T-helper 9 cell (primary cell): ENCODE measurements at places on chromosomes 12 and 14.

DNA sequence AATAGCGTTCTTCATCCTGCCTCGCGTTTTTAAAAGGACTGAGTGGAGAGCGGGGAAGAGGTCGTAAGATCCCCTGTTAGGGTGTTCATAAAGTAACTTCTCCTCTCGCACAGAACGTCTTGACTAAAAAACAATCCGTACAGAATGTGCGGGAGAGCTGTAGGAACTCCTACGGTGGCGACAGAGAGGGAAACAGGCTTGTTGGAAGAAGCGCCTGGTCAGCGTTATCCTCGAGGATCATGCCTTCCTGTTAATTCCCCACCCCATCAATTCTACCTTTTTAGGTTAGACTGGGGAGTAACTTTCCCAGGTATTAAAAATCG lies 399 bp upstream of the WASHC4 start:
- DNase-seq: no peak

DNA sequence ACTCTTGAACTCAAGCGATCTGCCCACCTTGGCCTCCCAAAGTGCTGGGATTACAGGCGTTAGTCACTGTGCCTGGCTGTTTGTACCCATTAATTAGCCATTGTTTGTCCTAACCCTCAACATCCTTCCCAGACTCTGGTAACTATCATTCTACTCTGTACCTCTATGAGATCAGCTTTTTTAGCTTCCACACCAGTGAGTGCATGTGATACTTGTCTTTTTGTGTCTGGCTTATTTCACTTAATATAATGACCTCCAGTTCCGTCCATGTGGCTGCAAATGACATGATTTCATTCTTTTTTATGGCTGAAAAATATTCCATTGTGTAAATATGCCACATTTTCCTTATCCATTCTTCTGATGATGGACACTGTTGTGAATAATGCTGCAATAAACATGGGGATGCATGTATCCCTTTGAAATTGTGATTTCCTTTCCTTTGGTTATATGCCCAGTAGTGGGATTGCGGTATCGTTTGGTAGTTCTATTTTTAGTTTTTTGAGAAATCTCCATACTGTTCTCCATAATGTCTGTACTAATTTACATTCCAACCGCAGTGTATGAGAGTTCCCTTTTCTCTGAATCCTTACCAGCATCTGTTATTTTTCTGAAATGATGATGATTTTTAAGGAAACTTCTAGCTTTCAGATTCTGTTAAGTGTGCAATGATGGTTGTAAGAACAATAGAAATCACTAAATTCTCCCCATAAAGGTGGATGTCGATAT lies 6.7 kb upstream of the PPP4R3A start:
- DNase-seq: no peak

DNA sequence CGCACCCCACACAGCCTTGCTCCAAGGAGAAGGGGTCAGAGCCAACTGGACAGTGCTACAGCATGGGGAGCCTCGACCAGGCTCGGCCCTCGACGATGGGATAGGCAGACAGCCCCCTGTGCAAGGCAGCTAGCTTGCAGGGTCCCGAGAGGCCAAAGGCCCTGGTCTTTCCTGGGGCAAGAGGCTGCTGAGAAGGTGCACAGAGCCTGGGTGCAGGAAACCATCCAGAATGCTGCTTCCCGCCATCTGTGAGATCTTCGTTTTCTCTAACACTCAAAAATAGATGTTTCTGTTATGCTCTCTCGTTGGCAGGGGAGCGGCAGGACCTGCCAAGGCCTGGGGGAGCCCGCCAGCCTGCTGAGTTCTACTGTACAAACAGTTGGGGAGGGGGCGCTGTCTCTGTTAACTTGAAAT lies 168.0 kb upstream of the RTL1 start:
- DNase-seq: no peak

DNA sequence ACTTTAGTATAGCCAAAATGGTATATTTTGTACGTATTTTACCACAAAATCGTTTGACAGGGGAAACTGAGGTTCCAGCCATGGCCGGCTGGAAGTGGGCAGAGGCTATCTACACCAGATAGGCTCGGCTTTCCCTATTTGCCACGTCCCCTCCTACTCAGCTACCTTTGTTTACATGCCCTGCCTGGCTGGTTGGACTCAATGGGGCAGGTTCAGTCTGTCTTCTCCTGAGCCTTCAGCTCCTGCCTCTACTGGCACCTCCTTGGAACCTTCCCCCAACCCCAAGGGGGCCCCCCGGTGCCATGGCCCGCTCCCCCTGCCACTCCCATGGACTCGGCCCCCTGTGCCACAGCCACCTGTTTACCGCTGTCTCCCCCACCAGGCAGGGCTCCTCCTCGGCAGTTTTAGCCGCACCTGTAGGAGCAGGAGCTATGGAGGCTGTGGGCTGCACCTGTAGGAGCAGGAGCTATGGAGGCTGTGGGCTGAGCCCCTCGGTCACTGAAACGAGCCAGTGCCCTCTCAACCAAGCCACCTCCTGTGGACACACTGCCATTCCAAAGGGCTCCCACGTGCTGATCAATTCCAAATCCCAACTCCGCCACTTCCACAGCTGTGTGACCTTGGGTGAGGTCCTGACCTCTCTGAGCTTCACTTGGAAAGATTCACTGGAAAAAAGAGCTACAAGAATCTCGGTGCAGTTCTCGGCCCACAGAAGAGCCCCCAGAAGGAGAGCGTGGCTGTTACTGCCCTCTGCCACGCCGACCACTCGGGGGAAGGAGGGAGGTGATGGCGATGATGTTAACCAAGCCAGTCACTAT lies 62.2 kb downstream of the NCOR2 start:
- DNase-seq: no peak

DNA sequence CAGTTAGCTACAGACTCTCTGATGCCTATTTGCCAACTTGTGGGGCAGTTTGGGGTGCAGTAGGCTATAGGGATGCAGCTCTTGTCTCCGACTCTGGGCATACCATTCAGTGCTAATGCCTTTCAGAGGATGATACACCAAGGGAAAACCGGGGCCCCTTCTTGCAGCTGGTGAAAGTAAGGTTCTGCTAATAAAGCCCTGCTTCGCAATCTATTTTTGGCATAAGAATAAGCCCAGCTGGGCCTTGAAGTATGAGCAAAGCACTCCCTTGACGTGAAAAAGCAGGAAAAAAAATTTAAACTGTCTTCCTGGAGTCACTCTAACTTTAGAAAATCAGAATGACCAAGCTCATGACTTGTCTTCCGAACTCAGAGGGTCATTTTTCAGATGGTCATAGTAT lies 124.1 kb upstream of the RBM19 start:
- no peak for DNase-seq

- no peak for DNase-seq
Observed at GRCh38 chr12:46550266-46550879, 177.8 kb upstream of the SLC38A2 start.

DNA sequence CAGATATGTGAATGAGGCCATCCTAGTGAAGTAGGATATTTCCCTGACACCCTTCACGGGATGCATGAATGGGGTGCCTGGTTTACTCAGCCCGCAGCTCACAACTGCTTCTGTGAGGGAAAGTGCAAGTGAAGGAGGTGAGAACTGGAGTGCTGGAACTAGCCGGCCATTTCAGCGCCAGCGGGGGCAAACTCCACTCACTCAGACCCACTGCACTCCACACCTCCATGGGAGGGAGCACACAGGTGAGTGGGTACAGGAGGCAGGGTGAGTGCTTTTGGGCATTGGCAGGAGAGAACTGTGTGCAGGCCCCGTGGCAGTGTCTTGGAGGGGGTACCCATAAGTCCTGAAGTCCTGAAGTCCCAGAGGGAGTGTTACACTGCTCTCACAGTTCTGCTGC lies 1008.4 kb downstream of the SLC6A15 start:
- DNase-seq: no peak

DNA sequence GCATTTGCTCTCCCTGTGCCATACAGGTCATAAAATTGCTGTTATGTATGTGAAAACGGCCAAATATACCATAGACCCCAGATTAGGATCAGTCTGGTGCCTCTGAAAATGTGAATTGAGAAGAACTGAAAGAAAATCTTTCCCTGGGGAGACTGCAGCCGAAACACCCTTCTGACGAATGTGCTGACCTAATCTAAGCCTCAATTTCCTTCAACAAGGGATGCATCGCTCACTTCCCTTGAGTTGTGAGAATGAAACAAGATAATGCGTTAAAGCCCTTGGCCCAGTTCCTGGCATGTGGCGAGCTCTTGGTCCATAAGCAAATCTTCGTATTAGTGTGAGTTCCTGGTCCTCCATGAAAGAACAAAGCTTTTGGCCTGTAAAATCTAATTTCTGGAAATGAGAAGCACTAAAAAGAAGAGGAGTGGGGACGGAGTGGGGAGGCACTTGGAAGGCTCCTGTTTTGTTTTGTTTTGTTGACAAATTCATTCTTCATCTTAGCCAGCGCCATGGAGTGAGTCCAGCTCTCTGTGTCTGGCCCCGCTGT lies 49.5 kb upstream of the RTRAF start:
- DNase-seq: no peak

GRCh38 chr12:3869865-3870264 lies 3.3 kb downstream of the PARP11 start:
- no peak for DNase-seq

DNA sequence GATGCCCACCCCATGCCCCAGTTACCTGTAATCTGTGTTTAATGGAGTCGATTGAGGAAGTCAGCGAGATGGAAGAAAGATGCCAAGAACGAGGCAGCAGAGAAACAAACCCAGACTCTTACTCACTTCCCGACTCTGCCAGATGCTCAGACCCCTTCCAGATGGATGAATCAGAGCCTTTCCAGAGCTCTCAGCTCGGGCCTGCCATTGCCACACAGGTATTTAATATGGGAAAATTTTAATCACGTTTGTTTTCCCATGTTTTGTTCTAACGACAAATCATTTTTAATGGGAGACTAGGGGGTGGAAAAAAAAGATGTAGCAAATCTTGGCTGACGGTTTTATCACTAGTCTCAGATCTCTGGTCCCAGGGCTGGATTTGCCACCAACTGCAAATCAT lies 72.5 kb upstream of the SRRM4 start:
- DNase-seq: no peak

GRCh38 chr12:122992386-122992785 lies 11.9 kb downstream of the ARL6IP4 start:
- no peak for DNase-seq

- no peak for DNase-seq
Observed at GRCh38 chr14:78690836-78691235, 520.7 kb downstream of the NRXN3 start.

DNA sequence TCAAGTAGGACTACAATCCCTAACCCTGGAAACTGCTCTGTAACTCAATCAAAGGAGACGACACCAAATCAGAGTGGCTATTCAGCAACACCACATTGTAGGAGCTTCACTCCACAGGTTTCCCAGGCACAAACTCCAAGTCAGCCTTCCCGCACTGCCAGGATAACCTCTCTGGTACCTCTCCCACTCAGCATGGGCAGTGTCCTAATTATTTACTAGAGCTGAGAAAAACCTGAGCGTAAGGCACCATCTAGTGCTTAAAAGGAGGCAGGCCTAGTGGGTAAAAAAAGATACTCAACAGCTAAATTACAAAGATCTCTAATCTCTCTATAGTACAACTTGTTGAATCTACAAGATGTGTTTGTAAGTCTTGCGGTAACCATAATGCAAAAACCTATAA lies 36.1 kb downstream of the PARP11 start:
- no peak for DNase-seq

DNA sequence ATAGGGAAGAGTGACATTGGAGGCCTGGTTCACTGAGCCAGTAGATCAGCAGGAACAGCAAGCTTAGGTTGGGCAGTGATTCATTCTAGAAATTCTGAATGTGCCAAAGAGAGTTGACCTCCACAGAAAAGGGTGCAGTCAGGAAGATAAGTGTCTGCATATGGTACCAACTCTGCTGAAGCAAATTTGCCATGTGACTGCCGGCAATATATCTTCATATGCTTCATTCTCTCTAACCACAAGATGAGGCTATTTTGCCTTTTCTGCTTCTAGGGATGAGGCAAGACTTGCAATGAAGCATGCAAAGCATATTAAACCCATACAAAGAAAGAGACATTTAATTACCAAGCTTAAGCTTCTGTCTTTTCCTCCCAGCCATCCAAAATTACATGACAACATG lies 13.6 kb downstream of the CCDC198 start:
- no peak for DNase-seq

DNA sequence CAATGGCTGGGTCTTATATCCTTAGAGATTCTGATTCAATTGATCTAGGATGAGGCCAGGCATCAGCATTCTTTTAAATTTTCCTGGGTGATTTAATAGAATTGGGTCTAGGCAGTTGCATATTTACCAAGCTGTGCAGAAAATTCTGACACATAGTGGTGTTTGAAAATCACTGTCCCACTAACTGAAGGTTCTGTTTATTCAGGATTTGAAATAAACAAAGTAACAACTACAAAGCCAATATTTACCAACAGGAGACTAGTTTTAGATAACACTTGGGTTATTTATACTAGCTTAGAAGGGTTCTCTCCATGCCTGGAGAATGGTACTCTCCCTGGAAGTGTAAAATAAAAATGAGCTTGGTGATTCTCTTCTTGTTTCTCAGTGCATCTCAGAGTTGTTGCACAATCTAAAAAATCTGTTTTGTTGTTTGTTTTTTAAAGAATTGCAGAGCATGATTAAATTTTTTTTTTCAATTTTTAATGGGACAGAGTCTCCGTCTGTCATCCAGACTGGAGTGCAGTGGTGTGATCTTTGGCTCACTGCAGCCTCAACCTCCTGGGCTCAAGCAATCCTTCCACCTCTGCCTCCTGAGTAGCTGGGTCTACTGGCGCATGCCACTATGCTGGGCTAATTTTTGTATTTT lies 16.9 kb downstream of the BEST3 start:
- no peak for DNase-seq

DNA sequence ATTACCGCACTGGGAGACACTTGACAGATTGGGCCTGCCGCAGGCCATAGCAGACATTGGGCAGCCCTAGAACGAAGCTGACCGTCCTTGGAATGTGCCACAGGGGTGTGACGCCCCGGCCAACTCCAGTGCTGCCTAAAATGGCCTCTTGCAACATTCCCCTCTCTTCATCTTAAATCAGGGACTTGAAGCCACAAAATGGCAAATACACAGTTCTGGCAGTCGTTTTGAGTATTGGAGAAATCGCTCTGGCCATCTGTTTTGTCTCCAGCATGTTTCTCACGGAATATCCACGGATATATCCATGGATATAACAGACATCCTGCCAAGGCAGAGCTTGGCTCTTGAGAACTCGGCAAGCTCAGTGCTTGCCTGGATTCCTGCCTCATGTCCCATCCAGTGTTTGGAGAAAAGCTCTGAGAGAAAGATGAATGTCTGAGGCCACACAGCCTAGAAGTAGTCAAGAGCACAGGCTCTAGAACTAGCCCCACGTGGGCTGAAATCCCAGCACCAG lies 158.4 kb downstream of the CHST11 start:
- no peak for DNase-seq

DNA sequence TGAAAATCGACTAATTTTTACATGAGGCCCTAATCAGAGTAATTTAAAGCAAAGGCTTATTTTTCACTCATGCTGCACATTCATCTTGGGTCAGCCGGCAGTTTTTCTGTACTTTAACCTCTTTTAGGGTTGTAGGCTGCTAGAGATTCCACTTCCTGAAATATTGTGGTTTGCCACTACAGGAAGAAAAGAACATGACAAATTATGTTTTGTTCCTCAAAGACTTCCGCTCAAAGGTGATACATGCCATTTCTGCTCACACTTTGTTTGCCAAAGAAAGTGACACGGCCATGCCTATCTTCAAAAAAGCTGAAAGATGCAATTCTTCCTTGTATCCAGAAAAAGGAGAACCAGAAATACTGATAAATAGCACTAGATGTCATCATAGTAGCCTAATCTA lies 183.4 kb upstream of the PPFIA2 start:
- DNase-seq: no peak

GRCh38 chr12:93441081-93441616 lies 598 bp downstream of the UBE2N start:
- peak; percentile 38 for DNase-seq

- DNase-seq: no peak
Observed at GRCh38 chr14:69933623-69934275, 54.5 kb downstream of the SMOC1 start.

GRCh38 chr12:119578112-119578511 lies 15.5 kb upstream of the TMEM233 start:
- DNase-seq: no peak
